ENCODE measurements at places on chromosomes 4 and X.

GRCh38 chr4:152258391-152258790 lies 277.5 kb downstream of the FBXW7 start:
- no peak for DNase-seq

- DNase-seq, result no peak
Observed at GRCh38 chr4:11611868-11612267, 183.2 kb upstream of the HS3ST1 start.

DNA sequence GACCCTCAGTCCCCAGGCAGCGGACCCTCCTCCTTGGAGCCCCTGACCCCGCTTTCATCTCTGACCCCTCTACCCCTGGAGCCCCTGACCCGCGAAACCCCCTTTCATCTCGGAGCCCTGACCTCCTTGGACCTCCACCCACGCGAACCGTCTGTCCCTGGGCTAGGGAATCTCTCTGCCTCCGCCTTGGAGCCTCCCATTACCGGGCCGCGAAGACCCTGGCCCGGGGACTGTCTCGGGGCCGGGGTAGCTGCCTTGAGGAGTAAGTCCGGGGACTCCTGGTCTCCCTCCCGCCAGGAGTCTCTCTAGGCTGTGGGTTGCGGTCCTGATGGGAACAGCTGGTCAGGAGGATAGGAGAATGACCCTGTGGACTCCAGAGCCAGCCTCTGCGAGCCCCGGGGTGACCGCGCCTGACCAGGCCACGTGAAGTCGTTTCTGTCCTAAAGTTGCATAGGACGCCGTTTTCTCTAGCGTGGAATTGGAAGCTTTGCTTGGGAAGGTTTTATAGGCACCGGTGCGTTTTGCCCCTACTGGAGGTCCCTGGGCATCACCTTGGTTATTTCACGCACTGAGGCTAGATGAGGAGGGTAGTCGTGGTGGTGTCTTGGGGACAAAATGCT lies 824 bp downstream of the TBC1D14 start:
- no peak for DNase-seq

DNA sequence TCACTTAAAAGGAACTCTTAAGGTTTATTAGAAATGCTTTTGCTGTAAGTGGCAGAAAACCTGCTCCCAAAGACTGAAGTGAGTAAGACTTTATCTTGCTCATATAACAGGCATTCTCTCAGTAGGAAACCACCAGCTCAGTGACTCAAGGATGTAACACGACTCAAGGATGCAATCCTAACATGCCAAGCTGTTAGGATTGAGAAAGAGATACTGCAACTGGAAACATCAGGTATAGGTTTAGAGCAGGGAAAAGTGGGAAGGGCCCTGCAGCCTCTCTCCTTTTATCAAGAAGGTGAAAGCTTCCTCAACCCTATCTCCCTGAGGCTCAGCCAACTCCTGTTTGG lies 11.9 kb upstream of the SLC9A7 start:
- no peak for DNase-seq

DNA sequence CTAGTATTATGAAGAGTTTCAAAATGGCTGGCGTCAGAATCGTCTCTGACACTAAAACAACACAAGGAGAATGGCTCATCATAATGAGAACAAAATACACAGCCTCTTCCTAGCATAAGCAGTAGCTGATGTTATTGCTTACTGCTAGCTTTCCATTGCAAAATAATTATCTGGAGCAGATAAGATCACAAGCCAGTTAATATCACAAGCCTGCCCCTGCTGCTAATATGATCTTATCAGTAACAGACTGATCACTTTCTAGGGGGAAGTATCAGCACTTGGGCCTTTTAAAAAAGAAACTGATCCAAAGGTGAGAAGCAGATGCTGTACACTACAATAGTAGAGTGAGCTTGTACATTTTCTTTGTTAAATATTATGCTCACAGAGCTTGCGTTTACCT lies 554.8 kb upstream of the PABPC4L start:
- DNase-seq, result no peak

DNA sequence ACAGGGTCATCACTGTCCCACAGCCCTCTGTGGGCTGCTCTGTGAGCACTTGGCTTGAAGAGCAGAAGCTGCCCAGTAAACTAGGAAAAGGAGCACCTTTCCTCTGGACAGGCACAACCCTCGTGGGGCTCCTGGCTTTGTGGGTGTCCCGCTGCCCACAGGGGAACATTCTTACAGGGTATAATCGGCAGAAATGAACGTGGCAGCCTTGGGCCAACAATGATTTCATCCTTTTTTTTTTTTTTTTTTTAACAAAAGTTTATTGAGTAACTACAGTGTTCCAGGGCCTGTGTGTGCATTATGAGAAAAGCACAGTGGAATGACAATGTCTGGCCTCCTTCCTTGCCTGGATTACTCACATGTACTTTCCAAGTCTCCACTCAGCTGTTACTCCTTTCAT lies 197.2 kb downstream of the PDGFC start:
- no peak for DNase-seq

- no peak for DNase-seq
Observed at GRCh38 chr4:152417673-152418072, 118.2 kb downstream of the FBXW7 start.

DNA sequence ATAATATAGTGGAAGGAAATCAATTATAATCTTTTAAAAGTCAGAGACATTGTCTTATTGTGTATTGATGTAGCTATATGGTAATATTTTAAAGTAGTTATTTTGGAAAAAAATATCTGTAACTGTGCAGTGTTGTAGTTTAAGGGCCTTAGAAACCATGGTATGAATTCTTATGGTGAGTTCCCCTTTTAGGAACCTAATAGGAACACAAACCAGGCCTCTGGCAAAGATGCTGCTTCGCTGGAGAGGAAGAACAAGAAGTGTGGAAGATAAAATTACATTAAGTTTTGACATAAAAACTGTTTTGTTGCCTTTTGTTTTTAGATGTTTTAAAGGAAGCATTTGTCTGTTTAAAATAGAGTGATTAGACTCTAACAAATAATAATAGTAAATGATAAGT lies 10.9 kb upstream of the TMPRSS11D start:
- no peak for DNase-seq

GRCh38 chrX:130726661-130727060 lies 176.3 kb downstream of the ENOX2 start:
- no peak for DNase-seq

DNA sequence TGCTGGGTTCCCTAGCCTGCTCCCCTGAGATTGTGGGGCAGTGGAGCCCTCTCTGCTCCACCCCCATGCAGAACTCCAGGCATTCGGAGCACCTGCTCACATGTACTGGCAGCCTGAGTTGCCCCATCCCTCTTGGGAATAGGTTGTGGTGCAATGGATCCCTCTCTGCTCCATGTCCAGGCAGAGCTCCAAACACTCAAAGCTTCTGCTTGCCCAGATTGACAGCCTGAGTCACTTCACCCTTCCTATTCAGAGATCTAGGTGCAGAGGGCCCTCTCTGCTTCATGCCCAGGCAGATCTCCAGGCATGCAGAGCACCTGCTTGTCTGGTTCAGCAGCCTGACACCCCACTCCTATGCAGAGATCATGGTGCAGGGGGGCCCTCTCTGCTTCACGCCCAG lies 18.6 kb upstream of the TEX13B start:
- no peak for DNase-seq

DNA sequence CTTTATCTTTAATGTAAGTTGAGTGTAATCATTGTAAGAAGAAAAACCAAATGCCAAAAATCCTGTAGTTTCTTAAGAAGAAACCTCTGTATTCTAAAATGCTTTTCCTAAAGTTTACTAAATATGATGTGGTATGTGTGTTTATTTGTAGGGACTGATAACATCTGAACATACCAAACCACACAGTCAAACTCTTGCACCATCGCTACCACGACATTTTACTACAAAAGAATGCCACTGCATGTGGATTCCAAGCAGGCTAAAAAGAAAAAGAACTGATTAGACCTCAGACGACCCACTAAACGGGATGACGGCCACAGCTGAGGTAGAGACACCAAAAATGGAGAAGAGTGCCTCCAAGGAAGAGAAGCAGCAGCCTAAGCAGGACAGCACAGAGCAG lies 46.1 kb downstream of the LAS1L start:
- no peak for DNase-seq

DNA sequence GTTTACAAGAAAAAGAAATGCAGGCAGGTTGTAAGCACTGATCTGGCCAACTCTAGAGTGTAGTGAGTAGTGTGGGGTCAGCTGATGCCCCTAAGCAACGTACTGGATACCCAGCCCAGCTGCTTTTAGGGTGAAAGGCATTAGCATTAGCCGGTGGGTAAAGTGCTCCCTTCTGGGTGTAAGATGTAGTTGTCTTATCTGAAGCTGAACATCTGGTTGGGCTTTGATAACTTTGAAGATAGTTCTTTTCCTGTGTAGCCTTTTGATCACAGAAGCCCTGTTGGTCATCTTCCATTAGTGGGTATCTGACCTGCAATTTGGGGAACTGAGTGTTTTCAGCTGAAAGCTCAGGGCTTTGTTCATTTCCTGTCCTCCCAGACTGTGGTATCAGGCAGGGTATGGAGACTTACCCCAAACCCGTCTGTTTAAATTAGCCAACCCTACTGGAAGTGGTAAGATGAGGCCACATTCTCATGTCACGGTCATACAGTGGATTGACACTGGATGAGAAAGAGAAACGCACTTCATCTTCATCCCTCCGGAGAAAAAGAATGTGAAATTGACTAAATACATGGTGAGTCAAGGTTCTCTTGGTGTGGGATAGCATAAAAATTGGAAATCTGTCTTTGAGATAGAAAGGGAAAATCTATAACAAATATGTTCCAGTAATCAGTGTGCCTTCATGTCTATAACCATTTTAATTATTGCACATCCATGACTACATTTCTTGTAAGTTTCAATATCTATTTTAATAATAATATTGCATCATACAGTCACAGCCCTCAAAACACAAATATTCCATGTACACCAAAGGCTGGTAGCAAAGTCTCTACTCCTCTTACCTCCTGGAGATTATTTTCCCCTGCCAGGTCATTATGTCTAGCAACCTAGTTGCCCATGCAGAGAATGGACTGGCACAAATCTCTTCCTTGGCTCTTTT lies 8.7 kb downstream of the RHOH start:
- no peak for DNase-seq

Measured in left ventricle myocardium superior (tissue), 1 donor.